Left cardiac atrium (tissue), 4 donors: ENCODE measurements at places on chromosomes 11 and 22. TPM values are rescaled to one million over a fixed set of nuclear protein-coding genes. Genes with fewer than 3 reads are reported as not detected.

The TBC1D10A gene
- 11.9 TPM for total RNA-seq

The SMTNL1 gene
- total RNA-seq, result not detected

The STK33 gene
- total RNA-seq, result 23.1 TPM

The BSCL2 gene
- 16.8 TPM for total RNA-seq

DNA sequence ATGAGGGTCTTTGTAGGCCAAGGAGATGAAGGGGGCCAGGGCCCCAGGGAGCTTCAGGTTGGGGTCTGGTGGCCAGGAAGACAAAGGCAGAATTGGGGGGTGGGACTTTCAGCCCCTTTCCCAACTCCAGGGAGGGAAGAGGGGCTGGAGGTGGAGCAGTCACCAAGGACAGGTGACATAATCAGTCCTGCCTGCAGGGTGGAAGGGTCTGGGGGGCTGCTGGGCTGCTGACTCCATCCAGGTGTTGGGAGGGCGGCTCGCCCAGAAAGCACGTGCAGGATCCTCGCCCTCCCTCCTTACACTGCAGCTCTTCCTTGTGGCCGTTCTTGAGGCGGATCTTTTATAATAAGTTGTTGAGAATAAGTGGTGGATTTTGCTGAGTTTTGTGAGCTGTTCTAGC, 1491.1 kb downstream of the TBC1D22A start:
- no peak for DNase-seq

DNA sequence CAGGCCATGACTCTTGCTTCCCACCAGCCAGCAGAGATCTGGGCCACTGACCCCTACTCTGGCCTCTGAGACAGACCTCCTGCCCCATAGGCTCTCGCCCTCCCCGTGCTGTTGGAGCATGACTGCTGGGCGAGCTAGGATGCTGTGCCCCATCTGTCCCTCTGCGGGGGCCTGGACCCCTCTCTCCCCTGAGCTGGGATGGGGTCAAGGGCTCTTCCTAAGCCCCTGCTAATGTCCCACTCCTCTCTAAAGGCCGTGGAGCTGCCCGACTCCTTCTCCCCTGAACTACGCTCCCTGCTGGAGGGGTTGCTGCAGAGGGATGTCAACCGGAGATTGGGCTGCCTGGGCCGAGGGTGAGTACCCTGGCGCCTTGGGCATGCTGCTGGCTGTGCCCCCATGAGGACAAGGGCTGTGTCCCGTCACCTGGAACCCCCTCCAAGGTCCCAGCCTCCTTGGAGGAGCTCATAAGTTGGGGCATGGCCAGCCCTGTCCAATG, 6.2 kb upstream of the ANKRD13D start:
- peak; percentile 21 for DNase-seq

DNA sequence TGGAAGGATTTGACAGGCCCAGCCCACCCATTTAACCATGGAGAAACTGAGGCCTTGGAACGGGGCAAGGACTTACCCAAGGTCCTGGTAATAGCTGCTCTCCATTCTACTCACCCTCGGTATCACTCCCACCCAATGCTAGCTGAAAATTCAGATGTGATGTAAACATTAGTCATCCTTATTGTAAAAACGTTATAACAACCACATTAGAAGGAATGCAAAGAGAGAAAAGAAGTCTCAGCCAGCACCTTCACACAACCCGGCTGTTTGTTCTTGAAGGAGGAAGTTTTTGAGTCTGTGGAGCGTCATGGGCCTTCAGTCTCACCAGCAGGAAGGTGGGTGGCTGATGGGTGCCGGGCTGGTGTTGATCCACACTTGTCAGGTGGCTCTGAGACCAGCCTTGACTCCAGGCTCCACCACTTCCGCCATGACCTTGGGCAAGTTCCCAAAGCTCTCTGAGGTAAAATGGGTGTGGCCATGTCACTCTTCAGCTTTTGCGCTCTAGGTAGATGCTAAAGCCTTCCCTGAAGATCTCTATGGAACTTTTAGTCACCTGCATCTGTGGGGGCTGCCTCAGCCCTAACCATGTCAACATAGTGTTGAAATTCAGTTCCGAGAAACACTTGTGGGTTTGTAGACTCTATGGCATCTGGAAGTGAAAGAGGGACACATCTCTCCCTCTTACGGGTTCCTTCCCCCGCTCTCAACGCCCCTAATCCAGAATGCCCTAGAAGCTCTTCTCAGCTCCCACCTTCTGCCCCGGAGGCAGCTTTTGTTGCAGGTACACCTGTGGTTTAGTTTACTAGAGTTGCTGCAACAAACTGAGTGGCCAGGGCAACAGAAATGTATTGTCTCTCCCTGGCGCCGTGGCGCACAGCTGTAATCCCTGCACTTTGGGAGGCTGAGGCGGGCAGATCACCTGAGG, 14.8 kb downstream of the CD6 start:
- no peak for DNase-seq

- no peak for DNase-seq
Observed at GRCh38 chr22:42069801-42070516, 653 bp downstream of the NAGA start.

- DNase-seq, result no peak
Observed at GRCh38 chr22:39266398-39267030, 21.7 kb upstream of the PDGFB start.

- no peak for DNase-seq
Observed at GRCh38 chr11:128390246-128390645, 197.1 kb downstream of the ETS1 start.

DNA sequence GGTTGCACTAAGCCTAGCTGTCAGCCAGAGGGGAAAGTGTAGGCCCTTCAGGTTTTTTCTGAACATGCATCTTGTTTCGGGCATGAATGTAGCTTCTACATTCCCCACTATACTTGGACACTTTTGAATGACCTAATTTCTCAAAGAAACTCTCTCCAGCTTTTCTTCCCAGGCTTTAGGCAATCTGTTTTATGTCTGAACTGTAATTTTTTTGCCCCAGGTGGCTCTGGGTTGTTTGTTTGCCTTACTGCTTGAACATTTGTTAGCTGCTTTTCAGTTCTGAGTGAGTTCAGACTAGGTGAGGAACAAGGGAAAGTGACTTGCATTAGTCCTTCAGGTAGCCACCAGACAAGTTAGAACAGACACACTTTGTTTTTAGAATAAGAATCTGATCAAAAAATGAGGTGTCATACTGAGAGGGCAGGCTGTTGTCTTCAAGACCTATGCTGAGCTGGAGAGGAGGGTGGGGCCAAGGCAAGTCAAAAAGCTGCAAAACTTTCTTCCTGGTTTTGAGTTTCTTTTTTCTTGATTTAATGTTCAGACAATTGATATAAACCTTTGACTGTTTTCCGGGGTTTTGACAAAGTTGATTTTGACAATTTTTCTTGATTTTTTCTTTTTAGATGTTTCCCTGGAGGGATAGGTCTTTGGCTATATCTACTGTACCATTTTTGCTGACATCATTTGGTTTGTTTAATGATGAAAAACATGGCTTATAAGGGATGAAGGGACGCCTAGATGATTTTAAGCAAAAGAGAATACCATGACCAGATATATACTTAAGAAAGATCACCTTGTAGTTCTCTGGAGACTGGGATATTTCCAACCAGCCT, 182.8 kb downstream of the WNT11 start:
- no peak for DNase-seq

GRCh38 chr11:119615882-119616196, 113.2 kb downstream of the NECTIN1 start:
- DNase-seq, result no peak
